K562 (cell line): ENCODE measurements at places on chromosomes 3 and 15.
A peak's percentile ranks its signal among the peaks of the same experiment; 100 is the strongest.

GRCh38 chr3:43005253-43005652 is 26.1 kb downstream of the GASK1A start:
- no peak for DNase-seq

DNA sequence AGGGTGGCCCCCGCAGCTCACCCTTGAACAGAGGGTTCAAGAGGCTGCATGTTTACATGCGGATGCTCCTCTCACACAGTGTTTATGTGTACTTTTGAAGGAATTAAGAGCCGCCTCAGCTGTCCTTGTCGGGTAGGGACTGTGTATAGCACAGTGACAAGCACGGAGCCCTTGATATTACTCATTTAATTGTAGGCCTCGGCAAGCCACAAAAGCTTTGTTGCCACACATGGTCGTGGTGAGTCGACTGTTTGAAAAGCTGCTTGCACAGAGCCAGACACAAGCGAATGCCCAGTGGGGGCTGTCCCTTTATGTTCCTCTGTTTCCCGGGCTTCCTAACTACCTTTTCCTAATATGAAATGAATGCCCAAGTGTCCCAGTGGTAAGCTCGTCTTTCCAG is 4.5 kb downstream of the ESYT3 start:
- no peak for DNase-seq

DNA sequence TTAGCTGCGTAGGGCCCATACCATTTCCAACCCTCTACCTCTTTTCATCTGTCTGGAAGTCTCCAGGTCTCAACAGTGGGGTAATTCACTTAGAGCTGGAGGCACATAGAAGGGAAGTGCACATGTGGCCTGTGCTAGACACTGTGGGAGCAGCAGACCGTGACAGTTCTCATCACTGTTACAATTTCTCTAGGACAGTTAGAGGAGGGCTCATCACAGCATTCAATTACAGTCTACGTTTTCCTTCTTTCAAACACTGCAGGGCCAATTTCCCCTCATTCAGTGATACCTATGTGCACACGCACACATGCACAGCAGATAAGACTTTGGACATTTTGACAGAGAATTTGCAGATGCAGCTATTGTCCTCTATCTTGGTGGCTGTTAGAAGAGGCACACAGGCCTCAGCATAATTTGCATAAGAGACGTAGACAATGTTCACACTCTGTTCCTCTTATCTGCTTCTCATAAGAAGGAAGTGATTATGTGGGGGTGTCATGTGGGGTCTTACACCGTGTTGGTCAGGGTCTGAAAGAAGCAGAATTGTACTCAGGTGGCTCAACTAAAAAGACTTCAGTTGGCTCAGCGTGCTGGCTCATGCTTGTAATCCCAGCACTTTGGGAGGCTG is 12.6 kb upstream of the HRG start:
- DNase-seq, result no peak

- no peak for DNase-seq
Measured at GRCh38 chr3:53185761-53186465, 24.9 kb downstream of the PRKCD start.

DNA sequence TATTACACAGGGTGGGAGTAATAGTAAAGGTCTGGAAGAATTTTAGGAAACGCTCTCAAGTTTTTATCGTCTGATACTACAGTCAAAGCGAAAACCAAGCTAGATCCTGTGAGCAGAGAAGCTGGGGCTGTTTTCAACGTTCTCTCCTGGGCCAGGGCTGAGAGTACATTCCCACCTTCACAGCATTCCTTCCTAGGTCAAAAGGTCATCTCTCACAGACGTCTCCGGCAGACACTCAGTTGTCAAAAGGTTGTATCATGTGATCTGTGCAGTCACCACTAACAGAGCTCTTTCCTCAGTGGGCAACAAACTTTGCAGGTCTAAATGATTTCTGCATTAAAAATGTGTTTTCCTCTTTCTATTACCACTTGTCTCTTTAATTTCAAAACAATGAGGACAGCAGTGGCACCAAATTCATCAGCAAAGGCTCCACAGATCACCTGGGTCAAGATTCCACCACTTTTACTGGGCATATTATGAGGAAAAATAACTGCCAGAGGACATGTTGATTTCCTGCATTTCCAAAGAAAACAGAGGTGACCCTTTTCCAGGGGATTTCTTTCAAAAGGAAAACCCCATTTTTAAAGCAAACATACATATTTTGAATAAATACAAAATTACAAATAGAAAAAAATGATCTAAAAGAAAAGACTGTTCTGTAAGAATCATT is 41.9 kb downstream of the MEIS2 start:
- DNase-seq, result peak; percentile 11
